ENCODE measurements at places on chromosomes 2 and 18.

GRCh38 chr2:11962707-11963328, 216.4 kb downstream of the LPIN1 start:
- DNase-seq, result no peak

- no peak for DNase-seq
Observed at GRCh38 chr2:34831096-34831495, 1232.0 kb upstream of the FAM98A start.

- no peak for DNase-seq
Observed at GRCh38 chr18:33291539-33291938, 149.0 kb downstream of the CCDC178 start.

DNA sequence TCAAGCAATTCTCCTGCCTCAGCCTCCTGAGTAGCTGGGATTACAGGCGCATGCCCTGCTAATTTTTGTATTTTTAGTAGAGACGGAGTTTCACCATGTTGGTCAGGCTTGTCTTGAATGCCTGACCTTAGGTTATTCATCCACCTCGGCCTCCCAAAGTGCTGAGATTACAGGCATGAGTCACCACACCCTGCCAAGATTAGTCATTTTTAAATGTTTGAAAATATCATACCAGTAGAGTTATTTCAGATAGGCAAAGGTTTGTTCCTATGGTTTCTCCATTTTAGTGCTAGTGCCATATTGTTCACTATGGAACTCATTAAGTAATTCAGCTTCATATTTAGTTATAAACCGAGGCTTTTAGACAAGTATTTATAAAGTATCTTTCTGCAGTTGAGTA, 52.3 kb downstream of the HIBCH start:
- no peak for DNase-seq

DNA sequence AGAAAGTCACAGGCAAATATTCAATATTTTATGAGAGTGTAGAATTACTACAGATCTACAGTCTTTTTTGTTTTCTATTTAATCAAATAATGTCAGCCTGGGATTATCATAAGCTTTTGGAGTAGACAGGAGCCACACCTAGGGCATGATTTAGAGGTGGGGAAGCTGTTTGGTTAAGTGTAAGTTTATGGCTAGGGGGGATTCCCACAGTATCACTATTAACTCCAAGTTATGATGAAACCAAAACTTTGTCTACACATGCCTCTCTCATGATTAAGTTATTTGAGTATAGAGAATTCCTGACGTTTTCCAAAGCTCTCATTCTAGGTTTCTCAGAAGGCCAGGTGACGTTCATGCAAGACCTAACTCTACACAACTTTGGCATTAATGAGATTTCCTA, 2.1 kb downstream of the SERPINB10 start:
- DNase-seq, result no peak

DNA sequence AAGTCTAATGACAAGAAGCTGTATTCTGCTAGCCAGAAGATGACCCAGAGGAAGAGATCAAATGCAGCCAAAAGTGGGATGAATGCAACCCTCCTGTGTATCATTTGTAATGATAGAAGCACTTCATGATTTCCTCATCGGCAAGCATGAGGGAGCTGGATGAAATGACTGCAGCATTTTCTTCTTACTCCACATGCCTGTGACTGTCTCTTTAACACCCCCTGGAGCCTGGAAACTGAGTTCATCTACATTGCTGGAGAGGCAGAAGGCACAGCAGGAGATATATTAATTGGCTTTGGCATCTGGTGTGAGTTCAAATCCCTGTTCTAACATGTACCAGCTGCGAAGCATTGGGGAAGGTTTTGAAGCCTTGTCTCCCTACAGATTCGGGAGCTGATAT, 37.7 kb downstream of the ID2 start:
- DNase-seq, result no peak

DNA sequence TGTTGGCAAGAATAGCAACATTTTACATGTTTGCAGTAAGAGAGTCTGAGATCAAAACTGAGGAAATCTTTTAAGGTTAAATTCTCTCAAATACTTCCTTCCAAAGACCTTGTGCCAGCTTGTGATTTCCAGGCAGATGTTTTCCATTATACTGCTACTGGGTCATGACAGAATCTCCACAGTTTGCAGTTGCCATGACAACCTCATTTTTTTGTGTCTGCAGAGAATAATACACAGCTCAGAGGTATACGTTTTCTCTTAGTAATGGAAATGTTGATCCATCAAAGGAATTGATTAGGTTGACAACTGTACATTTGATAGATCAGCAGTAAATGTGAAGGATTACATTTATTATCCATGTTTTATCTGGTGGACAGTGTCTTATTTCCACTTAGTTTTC, 29.1 kb upstream of the CSRNP3 start:
- DNase-seq, result no peak
